ENCODE measurements at places on chromosomes 7 and 10.

DNA sequence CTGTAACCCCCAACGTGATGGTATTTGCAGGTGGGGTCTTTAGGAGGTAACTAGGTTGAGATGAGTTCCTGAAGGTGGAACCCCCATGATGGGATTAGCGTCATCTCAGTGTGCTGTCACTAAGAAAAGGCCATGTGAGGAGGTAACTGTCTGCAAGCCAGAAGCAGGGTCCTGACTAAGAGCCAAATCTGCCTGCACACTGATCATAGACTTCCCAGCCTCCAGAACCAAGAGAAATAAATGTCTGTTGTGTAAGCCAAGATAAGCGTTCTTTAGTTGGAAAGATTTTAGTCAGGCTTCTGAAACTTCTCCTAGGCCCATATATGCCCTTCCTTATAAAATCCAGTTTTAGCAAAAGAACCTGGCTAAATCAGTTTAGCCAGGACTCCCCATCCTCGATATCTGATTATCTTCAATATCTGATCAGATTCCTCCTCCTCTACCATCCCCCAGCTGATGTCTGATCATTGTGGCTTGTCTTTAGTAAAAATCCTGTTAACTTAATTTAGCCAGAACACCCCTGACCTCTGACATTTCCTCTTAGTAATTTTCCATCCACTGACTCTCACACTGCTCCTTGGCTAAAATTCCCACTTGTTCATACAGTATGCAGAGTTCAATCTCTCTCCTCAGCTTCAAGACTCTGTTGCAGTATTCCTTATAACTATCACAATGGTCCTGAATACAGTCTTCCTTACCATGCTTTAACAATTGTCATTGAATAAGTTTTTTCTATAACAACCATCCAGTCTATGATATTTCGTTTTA lies 835.4 kb upstream of the PHF14 start:
- no peak for DNase-seq

DNA sequence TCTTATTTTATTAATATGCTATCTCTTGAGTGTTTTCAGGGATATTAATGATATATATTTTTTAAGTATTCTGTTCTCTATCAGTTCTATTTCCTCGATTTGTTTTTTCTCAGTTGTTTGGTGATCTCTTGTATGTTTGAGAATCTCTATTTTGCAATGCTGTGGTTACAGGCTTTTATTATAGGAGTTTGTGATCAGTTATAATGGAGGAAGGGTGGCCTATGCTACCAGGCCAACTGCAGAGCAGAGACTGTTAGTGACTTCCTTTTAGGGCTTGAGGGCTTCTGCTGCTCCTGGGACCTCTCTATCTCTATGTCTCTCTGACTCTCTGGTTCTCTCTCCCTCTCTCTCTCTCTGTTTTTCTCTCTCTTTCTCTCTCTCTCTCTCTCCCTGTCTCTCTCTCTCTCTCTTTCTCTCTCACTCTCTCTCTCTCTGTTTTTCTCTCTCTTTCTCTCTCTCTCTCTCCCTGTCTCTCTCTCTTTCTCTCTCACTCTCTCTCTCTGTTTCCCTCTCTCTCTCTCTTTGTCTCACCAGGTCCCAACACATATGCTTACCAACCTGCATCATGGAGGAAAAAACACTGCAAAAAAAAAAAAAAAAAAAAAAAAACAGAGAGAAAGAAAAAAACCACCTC lies 69.4 kb upstream of the CAV2 start:
- DNase-seq: no peak

GRCh38 chr10:113063043-113063967 lies 113.3 kb downstream of the TCF7L2 start:
- DNase-seq: no peak

DNA sequence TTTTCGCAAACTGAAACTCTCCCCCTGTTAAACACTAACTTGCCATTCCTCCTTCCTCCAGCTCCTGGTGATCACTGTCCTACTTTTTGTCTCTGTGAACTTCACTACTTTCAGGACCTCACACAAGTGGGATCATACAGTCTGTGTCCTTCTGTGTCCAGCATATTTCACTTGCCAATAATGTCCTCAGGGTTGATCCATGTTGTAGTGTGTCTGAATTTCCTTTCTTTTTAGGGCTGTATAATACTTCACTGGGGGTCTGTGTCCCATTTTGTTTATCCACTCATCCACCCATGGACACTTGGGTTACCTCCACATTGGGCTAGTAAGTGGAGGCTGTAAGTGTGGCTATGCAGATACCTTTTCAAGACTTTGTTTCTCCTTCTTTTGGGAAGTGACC lies 42.7 kb upstream of the GJD4 start:
- no peak for DNase-seq

DNA sequence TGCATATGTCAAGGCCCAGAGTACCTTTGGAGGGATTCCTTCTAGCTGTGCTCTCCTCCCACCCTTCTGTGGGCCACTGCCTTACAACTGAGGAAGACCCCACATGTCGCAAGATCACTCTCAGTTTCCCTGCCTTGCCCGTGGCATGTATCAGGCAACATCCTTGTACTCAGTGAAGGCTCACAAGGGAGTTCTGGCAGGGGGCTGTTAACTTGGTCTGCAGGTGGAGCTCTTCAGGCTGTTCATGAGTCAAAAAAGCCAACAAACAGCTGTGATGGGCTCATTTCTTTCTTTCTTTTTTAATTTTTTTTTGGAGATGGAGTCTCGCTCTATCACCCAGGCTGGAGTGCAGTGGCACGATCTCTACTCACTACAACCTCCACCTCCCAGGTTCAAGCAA lies 513.0 kb upstream of the ANKRD30A start:
- no peak for DNase-seq

- DNase-seq: no peak
These were observed 157.9 kb upstream of the INSYN2A start for GRCh38 chr10:127354255-127354654.

DNA sequence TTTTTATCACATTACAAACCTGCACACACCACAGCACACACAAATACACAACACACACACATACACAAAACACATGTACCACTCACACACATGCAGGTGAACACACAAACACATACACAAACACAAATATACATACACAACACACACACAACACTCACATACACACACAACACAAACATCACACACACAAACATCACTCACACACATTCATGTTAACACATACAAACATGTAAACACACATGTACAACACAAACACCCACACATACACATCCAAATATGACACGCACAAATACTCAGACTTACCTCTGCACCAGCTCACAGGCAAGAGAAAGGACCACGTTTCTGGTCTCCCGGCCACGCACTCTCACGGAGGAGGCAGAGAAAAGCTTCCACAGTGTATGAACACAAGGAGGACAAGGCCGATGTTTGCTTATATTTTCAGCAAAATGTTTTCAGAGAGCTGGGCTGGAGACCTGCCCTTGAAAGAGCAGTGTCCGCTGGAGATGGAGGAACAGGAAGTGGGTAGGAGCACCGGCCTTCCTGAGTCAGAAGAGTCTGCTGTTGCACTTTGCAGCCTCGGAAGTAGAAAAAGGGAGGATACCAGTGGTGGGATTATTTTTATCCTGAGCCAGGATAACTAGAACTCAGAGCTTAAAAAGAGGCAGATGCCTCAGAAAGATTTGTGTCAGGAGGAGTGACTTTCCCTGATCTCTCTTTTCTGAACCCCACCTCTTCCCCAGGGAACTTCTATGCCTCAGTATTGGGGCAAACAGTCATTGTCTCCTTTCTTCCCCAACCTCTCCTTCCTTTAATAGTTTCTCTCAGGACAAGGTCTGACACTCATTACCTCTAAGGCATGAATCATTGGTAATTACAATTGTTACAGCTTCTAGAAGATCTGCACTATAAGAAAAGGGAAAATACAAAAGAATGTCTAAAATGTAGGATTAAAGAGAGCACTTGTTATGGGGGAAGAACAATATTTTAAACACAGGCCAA lies at the start of gene GIMAP6:
Gene GIMAP6 (minus strand): TSS at position 520 of the 999 bp plus-strand sequence. CDS start 2,243 bp downstream, outside the sequence.
- no peak for DNase-seq

DNA sequence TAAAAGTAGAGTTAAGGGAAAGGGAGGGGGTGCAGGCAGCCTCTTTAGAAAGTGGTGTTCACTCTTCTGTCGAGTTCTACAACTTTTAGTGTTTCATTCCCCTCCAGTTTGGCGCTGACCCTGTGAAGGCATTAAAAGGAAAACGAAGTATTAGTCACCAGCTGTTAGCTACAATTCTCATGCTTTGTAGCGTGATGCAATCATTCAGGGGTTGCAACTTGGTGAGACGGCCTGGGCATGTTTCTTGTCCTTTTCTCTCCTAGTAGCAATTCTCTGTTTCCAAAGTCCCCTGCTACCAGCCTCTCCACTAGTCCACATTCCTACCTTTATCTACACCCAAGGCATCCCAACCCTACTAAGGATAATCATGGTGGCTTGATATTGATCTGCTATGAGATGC lies 33.7 kb upstream of the DGKI start:
- no peak for DNase-seq

- peak; percentile 73 for DNase-seq
These were observed 54.7 kb upstream of the AFAP1L2 start for GRCh38 chr10:114458955-114459354.

- no peak for DNase-seq
These were observed 175.2 kb downstream of the CTTNBP2 start for GRCh38 chr7:117698018-117698417.

- DNase-seq: no peak
These were observed 21.8 kb downstream of the CARD11 start for GRCh38 chr7:3021825-3022224.

DNA sequence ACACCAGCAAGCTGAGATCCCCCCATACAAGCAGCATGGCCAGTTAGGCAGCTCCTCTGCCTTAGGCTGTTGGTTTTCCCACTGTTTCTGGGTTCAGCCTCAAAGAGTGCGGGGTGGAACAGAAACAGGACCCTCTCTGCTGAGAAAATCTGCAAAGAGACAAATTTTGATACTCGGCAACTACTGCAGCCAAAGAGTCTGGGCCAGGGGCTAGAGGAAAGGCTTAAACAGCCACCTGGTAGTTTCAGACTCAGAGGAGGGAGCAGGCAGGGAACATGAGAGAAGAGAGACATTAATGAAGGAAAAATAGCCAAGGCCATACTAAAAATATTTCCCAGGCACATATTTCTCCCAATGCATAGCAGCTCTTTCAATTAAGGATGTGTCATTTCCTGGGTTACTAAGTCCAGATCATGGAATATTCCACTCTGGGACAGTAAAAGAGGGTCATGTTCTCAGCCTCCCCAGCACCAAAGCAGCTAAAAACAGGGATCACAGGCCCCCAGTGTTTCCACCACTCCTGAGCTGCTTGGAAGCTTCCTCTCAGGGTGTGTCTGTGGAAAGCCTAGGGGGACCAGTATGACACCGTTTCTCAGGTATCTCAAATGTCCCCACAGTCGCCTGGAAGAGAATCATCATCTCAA lies 29.8 kb downstream of the PDLIM1 start:
- DNase-seq: no peak

Measured in upper lobe of right lung (tissue), 1 donor.